ENCODE measurements at places on chromosomes 2 and 18.

- DNase-seq: peak; percentile 14
Observed at GRCh38 chr18:63850020-63850419, 37.5 kb upstream of the SERPINB2 start.

GRCh38 chr18:78787751-78788150, 191.9 kb upstream of the SALL3 start:
- DNase-seq: no peak

DNA sequence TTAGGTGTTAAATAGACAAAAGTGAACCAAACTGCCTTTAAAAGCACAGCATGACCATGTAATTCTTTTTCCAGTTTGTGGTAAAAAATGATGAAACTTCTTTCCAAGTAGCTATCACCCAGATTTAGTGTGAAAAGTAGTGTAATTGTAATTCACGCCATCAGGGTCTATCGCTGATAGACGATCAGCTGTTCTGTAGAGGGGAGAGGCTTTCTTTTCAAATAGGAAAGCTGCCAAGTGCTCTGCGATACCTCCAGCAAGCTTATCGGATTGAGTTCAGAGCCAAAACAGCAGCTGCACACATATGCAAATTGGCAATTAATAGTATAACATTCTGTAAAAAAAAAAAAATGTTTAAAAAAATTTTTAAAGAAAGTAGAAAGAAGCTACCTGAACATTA, 61.9 kb upstream of the PSMD14 start:
- DNase-seq: no peak

GRCh38 chr2:122800781-122801180, 1045.3 kb downstream of the TSN start:
- no peak for DNase-seq

DNA sequence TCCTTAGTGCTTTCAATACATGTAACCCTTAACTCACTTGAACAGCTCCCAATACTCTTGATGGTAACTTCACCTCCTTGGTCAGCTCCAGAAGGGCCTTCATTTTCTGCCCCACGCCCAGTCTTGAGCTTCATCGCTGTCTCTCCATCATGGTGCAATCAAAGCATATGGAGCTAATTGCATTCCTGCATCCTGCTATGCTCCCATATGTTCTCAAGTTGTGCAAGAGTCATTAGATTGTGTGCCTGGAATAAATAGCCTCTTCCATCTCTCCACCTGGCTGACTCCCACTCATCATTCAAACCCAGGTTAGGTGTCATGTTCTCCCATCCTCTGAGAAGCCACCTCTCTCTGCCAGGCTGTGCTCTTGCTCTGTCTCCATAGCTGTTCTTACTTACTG, 364.5 kb upstream of the RGPD4 start:
- DNase-seq: peak; percentile 18

DNA sequence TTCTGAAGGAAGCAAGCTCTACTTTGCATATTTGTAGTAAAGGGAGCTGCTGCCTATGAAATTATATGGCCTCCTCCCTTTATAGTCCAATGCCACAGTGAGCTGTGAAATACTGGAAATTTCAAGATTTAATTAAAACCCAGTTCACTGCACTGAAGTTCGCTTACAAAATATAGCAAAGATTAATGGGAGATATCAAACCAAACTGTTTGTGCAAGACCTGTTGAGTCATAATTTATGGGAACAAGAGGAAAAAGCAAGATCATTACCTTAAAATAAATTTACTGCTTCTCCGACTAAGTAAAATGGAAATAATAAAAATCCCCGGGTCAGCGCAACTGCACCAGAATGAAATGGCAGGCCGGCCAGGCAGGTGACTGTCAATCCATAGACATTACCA, 215.5 kb upstream of the RAB6C start:
- no peak for DNase-seq

DNA sequence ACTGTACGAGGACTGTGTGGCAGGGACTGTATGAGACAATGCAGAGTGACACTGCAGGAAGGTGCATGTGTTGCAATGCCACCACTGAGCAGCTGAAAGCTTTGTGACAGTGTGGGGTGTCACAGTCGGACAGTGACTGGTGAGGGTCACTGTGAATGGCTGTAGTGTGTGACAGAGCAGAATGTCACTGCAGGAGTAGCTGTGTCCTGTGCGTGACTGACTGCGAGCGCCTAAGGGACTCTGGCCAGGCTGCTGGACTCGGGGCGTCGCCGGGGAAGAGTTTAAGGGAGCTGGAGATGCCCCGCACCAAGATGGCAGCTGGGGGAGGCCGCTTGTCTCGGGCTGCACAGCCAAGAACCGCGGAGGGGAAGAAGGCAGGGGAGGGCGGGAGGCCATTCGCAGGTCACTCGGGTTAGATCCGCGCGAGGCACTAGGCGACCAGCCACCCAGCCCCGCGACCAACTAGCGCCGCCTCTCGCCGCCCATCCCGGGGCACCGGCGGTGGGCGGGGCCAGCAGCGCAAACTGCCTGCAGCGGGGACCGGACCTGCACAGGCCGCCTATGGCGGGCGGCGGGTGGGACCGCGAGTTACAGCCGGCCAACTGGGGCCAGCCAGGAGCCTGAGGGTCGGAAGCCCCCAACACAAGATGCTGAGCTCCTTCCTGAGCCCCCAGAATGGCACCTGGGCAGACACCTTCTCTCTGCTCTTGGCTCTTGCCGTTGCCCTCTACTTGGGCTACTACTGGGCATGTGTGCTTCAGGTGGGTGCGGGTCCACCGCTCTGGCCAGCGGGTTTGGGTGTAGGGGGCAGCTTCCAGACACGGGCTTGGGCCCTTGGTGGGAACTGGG, at the start of gene ABHD1:
TSS of gene ABHD1 (plus strand) at position 514 of the 849 bp plus-strand sequence. CDS start at position 648, 134 bp downstream.
- DNase-seq: no peak

DNA sequence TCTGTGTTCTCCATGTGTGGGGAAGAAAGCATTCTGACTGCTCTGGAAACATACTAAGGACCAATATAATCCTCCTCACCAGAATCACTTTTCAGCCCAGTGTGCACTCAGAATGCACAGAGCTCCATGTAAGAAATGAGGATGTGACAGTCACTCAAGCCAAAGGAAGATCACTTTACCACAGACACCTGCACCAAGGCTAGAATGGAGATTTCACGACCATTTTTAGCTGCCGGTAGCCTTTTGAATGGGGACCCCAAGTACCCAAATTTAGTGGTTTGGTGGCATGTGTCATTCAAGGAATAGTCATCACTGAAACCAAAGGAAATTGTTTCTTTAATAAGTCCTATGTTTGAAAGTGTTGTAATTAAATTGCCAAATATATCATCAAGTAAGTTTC, 613.2 kb upstream of the ACVR2A start:
- DNase-seq: no peak

DNA sequence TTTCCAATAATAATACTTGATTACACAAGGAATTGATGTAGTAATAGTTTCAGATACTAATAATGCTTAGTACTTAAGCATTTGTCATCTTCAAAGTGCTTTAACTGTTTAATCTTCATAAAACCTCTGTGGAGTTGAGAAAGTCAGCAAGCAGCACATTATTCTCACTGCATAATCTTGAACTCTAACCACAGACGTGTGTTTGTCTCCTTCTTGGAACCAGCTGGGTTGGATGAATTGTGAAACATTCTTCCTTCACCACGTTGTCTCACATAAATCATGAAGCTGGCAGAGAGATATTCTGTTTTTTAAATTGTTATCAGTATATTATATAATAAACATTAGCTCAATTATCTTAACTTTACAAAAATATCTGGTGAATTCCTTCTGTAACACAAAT, 55.1 kb upstream of the LDAH start:
- DNase-seq: no peak

DNA sequence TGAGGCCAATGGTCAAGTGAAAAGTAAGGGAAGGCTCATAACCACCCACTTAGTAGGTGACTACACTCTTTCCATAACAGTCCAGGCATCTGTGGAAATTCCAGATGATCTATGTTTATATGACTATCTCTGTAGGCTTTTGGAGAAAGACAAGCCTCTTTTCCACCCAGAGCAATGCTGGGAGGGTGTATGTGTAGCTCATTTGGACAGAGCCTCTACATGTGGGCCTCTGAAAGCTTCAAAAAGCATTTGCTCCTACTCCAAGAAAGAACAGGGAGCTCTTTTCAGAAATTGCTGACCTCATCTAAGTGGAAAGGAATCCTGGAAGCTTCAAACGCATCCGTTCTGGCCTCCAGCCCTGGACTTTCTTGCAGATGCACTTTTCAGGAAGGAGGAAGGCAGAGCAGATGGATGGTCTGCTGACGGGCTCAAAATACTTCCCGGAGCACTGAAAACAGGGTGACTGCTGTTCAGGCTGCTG, 308.7 kb downstream of the LRATD1 start:
- no peak for DNase-seq

DNA sequence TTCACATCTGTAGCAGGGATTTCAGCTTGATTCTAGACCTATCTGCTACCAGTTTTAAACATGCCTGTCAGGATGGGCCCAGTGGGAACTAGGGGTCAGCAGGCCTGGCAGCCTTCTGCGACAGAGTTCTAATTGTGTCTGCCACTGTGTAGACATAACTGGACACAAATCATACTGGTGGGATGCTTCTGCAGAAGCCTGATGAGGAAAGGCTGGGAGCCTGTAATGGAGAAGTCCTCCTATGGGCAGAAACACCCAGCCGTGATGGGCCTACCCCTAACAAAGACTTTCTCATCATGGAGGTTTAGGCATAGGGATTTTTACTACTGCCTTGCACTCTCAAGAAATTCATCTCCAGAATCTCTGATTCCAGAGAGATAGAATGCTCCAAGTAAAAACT, 166.9 kb downstream of the PDE11A start:
- DNase-seq: no peak

Data from NCI-H510A (cell line).